ENCODE measurements at places on chromosomes 2 and 18.

DNA sequence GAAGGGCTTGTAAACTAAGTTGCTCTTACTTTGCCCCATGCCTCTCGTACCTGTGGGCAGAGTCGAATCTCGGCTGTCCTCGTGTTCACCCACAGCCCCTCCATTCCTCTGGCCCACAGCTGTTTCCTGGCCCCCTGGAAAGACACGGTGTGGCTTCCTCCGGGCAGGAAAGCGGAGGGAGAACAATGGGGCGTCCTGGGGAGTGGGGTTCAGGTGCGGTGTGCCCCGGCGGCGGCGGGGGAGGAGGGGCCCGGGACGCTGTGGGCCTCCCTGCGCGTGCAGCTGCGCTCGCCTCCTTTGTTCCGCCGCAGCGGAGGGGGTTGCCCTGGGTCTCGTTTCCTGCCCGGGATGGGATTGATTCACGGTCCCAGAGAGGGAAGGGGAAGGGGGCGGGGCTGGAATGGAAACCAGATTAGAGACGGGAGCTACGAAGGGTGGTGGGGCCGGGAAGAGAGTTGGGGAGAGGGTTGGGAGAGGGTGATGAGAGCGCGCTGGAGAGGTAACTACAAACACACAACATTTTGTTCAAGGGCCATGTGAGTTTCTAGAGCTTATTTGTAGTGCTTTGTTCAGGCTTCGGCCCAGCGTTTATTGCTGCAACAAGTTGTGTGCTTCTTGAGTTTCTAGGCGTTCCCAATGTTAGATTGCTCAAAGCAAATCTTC, 796 bp downstream of the MYO1B start:
- no peak for DNase-seq

- DNase-seq = no peak
These were observed 212.3 kb upstream of the TRIB2 start for GRCh38 chr2:12504443-12504842.

DNA sequence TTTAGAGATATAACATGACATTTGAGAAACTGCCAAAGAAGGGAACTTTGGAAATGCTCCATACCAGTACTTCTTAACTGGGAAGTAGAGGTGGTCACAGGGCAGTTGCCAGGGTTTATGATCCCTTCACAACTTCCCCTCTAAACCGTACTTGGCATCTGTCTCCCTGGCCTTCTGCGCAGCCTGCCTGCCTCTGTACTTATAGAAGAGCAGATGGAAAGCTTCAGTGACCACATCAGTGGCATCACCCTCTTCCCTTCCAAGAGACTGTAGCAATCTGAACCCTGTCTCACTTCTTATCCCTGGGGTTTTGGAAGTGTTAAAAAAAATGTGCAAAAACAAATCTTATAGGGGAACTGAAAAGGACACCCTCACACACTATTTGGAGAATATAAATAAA, 64.1 kb downstream of the EIF2AK3 start:
- no peak for DNase-seq

- no peak for DNase-seq
These were observed 31.6 kb upstream of the NETO1 start for GRCh38 chr18:72899338-72899737.

DNA sequence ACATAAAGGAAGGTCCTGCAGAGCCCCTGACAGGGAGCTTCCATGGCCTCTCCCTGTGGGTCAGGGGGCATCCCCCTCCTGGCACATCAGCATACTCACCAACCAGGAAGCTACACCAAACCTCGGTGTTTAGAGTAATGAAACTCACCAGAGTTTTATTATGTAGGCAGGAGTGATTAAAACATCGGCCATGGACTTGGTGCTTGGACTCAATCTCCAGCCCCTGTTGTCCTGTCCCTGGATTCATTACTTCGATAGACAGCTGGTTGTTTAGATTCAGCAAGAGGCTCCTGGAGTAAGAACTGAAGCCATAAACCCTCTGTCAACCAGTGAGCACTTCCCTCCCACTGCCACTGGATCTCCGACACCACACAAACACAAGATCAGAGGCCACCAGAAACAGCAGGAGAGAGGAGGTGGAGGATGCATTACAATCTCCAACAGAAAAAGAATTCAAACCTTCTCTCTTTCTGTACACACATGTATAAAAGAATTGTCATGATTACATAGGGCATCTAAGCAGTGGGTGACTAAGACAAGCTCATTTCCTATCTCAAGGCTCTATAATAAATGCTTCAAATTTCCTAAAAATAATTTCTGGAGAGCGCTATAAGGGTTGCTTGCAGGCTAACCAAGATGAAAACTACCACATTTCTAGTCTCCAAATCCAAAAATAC, 27.2 kb downstream of the TBC1D8 start:
- no peak for DNase-seq

DNA sequence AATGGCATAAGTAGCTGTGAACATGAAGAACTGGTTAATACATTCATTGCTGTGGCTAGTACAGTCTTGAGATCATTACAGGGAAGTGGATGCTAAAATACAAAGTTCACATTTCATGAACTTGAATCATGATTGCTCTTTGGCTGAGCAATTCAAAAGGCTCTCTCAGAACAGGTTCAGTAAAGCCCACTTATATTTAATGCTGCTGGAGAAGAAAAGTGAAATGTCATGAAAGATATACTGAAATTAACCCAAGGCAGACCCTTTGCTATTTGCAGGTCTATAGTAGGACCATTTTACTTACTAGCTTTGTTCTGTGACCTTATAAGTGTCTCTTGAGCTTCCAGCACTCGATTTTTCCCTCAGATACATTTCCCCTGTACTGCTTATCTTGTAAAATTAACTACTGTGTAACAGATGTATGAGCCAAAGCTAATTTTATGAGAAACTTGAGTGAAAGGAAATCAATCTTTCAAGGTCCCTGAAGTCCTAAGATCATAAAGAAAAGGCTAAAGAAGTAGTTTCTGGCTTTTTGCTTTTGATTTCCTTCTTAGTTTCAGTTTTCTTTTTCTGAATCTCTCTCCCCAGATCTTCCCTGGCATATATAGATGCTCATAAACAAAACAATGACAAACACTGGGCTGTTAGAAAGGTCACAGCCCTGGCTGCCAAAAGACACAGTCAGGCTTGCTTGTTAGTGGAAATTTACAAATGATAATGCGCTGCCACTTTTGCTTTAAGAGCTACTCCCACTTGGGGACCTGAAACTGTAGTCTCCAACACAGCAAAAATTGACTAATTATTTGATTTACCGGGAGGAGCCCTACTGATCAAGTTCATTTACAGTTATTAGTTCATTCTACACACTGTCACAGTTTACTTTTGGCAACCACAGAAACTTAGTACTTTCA, 132.7 kb upstream of the XPO1 start:
- DNase-seq = no peak

DNA sequence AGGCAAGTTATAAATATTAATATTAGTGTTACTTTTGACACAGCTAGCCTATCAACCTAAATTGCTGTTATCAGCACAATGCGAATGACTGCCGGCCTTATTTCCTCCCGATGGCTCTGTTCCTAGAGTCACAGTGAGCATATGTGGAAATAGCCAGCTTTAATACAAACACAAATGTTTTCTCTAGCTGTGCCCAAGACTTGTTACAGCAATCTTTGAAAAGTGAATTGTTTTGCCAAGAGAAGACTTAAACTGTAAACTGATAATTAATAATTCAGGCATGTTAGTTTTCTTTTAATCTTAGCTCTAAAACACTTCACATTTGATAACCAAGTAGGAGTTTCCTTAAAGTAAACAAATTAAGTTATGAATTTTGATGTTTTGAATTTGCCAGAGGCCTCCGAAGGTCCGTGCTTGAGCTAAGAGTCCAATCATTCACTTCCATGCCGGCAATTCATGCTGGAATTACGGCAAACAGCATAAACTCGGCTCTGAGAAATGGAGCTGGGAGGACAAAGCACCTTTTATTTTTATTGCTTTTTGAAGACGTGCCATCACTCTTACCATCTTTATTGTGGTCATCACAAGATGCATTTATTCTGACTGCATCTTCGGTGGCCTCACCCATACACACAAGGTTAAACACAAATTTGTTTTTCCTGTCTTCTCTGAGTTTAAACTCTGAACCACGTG, 184.5 kb upstream of the CWC22 start:
- no peak for DNase-seq

DNA sequence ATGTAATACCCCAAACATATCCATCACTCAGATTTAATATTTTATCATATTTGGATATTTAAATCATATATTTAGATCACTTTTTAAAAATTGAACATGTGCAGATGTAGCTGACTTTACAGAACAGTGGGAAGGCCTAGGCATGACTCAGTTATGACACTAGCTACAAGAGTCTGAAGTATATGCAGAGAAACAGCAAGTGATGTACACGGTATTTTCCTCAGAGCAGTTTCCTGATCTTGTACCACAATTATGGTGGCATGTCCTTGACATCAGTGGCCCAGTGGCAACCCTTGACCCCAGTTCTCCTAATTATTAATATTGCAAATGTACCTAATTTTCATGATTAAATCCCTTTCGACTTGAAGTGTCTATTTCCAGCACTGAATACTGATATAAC, 28.2 kb downstream of the CDKL4 start:
- DNase-seq = no peak

DNA sequence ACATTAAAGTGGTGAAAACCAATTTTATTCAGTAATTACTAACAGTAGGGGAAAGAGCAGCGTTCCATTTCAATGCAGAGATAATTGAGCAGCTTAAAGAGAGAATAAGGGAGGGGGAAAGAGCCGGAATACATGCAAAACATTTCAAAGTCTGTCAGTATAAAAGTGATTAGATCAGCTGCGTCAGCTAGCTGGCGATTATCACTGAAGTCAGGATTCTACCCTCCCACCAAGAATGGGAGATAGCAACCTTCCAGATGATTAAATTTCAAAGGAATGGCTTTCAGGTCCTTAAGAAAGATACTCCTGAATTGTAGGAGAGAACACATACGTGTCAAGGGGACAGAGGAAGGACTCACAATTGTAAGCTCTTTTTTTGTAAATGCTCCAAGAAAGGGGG, 2.7 kb upstream of the ZC3H6 start:
- DNase-seq = no peak

DNA sequence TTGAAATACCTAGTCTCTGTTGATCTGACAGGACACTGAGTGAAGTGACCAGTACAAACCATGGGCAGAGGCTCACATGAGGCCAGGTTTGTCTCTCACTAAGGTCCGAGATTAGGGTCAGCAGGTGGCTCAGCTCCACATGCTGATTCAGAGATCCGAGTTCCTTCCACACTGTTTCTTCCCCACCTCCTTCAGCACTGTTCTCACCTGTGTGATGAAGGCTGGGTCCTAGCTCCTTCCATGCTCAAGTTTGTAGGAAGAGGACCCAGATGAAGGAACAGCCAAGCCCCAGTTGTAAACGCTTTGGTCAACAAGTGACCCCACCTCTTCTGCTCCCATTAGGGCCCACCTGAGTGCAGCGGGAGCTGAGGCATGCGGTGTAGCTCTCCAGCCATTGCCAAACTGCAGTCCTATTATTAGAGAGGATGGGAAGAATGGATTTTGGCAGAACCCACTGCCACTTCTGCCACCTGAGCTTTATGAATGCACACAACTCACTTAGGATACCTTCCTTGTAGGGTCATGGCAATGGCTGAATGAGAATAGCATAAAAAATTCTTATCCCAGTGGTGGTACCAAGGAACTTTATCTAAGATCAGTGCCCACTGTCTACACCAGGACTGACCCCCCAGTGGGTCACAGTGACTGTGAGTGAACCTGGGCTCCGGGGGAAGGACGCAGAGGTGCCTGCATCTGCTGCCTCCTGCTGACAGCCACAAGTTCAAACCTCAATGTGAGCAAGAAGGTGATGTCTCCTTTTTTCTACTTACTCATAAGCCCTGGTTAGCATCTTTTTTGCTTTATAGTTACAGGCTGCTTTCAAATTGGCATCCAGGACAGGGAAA, 324.8 kb upstream of the HS6ST1 start:
- DNase-seq = no peak

DNA sequence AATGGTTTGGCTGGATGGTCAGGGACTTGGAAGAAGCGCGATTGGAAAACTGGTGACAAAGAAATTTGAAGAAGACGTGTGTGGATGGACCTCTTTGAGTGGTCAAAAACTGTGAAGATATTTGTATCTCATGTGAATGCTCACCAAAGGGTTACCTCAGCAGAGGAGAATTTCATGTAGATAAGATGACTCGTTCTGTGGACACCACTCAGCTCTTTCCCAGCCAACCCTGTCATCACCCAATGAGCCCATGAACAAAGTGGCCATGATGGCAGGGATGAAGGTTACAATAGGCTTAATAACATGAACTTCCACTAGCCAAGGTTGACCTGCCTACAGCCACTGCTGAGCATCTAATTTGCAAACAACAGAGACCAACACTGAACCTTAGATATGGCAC, 248.3 kb downstream of the KCNE4 start:
- no peak for DNase-seq

DNA sequence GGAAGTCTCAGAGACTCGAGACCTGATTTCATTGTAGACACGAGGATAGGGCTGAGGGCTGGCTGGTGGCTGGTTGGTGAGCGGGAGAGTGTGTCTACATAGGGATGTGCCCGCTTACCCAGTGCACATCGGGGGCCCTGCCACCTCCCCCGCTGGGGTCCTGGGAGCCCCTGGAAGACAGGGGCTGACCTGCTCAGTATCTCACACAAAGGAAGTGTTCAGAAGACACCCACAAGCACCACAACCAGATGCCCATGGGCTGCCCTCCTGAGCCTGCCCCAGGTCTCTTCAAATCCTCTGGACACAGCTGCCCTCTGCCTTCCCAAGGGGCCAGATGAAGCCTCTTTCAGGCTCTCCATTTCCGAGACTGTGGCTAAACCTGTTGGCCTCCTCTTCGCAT, 43.1 kb downstream of the MYCN start:
- DNase-seq = no peak

GRCh38 chr2:190569994-190570755, 35.7 kb upstream of the NEMP2 start:
- DNase-seq = no peak

GRCh38 chr2:105789745-105790460, 45.2 kb downstream of the NCK2 start:
- DNase-seq = no peak

DNA sequence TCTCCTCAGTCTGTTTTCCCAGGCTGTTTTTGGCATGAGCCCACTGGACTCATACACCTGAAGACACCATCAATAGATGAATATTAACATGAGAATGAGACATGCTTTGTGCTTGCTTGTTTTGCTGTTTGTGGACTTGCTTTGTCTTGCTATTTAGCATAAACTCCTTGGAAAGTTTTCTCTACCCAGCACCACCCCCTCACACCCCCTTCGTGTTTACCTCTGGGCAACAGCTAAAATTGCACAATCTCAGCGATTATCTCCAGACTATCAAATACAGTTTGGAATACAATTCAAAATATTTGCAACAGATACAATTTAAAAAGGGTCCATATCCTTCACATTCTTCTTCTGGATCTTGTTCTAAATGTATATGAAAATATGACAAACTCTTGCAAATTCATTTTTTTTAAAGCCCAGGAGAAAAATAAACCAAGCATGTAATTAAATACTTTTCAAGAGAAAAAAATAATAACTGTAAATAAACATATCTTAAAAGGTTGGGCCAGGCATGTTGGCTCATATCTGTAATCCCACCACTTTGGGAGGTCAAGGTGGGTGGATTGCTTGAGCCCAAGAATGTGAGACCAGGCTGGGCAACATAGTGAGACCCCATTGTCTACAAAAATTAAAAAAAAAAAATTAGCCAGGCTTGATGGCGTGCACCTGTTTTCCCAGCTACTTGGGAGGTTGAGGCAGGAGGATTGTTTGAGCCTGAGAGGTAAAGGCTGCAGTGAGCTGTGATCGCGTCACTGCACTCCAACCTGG, 32.3 kb upstream of the PMAIP1 start:
- no peak for DNase-seq

GRCh38 chr2:143779021-143779420, 649.8 kb downstream of the ARHGAP15 start:
- DNase-seq = no peak
